ENCODE measurements at places on chromosomes 3 and 15.
A peak's percentile ranks its signal among the peaks of the same experiment; 100 is the strongest.

- no peak for DNase-seq
These were observed 3.9 kb downstream of the GRIP2 start for GRCh38 chr3:14536055-14536815.

DNA sequence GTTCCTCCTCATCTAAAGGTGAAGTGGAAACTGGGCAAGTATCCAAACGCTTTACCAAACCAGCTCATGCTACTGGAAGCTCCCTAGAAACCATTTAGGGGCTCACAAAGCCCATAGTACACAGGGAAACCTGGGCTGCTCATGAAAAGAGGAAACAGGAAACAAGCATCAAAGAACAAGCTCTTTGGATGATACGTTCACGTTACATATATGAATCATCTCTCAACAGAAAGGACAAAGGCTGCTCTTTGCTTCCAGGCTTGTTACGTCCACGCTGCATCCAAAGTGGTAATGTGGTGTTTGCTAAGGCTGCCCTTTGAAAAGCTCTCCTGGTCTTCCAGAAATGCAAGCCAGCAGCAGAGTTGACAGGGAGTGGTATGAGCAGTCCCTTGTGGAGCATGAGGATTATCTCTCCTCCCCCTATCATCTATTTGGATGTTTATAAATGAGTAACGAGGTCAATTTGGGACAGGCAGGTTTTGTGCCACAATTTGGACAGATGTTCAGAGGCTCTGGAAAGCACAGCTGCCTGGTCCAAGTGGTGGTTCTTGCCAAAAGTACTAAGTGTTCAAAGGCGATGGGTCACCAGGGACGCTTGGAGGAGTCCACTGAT lies 98.0 kb upstream of the RORA start:
- DNase-seq = no peak

DNA sequence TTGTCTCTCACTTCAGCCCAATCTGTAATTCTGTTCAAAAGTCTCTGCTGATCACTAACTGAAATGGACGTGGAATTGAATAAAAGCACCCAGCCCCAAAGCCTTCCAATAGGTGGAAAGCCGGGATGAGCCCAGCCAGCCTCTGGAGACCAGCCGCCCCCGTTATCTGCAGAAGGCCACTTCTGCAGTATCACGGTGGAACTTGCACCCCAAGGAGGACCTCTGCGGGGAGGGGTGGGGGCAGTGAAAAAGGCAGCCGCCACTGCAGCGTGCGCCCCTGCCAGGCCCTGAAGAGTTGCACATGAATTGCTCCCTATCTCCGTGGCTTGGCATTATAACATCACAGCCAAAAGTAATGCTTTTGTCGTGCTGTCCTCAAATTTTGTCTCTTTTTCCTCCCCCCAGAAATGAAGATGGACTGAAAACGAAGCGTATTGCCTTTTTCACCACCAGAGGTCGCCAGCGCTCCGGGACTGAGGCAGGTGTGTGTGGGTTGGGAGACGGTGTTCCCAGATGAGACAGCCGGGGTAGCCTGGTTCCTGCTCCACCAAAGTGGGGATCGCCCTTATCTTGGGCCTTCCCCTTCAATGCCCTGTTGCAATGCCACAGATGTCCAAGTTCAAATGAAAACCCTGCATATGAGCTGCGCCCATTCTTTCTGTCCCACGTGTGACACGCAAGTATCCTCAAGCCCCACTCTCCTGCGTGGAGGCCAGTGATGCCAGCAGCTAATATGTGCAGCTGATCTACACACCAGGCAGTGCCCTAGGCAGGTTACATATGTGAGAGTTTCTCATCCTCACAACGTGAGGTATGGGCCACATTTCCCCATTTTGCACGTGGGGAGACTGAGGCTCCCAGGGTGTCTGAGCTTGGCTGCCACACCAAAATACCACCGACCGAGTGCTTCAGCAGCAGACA lies 96.0 kb downstream of the LRRK1 start:
- peak; percentile 65 for DNase-seq

DNA sequence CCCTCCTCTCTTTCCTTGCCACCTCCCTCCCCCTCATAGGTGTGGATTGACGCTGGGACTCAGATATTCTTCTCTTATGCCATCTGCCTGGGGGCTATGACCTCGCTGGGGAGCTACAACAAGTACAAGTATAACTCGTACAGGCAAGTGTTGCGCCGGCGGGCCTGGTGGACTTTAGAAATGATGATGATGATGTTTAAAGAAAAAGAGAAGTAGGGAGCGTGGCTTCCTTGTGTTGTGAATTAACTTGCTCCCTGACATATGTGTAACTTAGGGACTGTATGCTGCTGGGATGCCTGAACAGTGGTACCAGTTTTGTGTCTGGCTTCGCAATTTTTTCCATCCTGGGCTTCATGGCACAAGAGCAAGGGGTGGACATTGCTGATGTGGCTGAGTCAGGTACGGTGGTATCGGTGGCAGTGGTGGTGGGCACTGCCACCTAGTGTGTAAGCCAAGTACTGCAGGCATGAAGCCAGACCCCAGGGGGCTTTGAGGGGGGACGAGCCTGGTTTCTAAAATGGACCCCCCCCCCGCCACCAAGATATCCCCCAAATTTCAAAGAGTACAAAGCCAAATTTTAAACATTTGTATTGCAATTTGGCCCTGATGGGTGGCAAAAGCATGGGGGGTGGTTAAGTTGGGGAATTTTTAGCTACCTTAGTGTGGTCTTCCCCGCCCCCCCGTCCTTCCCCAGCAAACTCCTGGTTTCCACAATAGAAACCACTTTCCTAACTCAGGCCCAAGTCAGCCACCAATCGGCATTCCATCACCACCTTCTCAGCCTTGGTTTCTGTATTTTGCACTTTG lies 65.6 kb downstream of the SLC6A6 start:
- DNase-seq = peak; percentile 56

GRCh38 chr3:76367281-76367680 lies 581.9 kb upstream of the ZNF717 start:
- no peak for DNase-seq

- DNase-seq = no peak
These were observed 72.6 kb upstream of the SEMA6D start for GRCh38 chr15:47644722-47645121.

DNA sequence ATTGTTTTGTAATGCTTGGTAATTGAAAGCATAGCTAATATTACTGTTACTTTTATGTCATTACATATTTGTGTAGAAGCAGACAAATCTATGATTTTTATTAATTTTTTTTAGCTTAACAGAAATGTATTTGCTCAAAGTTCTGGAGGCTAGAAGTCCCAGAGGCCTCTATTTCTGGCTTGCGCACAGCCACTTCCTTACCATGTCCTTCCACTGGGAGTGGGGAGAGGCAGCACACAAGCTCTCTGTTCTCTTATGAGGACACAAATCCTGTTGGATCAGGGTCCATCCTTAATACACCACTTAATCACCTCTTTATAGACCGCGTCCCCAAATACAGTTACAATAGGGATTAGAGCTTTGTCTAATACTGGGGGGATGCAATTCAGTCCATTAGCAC lies 1061.4 kb downstream of the OTOL1 start:
- no peak for DNase-seq

GRCh38 chr3:44030285-44030684 lies 211.4 kb upstream of the TOPAZ1 start:
- DNase-seq = no peak

DNA sequence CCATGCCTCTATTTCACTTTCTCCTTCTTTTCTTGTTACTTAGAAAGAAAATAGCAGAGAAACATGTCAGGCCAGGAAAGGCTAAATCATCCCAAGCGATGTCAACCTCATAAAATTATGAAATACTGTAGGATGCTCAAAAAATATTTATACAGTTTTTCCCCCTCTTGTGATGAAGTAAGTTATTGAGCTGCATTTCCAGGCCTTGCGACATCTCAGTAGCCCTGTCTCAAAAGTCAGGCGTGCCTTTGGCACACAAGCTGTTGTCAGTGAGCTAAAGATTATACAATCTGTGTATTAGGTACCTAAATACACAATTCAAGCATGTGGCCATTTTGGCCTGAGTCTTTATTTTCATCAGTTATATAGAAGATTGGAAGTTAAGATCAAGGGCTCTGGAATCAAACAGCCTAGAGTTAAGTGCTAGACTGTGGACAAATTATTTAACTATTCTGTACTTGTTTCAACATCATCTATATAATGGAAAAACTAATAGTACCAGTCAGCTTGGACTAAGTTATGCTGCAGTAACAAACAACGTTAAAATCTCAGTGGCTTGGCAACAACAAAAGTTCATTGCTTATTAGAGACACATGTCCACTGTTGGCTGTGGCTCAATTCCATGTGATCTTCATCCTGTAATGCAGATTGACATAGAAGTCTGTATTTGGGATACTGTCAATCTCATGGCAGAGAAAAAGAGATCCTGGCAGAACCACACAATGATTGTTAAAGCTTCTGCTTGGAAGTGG lies 406.4 kb upstream of the PROK2 start:
- no peak for DNase-seq

DNA sequence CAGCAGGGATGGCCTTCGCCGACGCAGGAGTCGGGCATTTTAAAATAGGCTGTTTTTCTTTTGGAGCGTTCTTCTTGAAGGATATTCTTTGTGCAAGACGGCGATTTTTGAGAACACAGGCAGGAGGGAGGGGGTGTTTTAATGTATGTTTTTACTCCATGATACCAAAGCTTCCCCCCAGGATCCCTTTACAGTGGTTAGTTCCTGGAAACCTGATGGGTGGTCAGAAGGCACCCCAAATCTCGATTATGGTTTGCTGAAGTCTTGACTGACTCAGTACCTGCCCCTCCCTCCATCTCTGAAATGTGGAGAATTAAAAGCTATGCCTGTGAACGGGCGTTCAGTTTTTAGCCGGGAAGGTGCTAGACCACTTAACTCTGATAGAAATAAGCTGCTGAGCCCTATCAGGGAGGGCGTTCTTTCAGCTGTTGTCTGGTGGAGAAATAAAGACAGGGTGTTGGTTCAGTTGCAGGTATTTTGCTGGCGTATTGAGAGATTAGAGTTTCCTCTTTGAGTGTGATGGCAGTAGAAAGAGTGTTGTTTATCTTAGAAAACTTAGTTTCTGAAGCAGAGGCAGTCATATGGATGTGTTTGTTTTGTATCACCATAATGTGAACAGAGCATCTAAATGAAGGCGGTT lies 3.4 kb downstream of the IGF1R start:
- DNase-seq = peak; percentile 24

- DNase-seq = no peak
These were observed 295.3 kb downstream of the RBMS3 start for GRCh38 chr3:29576181-29576580.

DNA sequence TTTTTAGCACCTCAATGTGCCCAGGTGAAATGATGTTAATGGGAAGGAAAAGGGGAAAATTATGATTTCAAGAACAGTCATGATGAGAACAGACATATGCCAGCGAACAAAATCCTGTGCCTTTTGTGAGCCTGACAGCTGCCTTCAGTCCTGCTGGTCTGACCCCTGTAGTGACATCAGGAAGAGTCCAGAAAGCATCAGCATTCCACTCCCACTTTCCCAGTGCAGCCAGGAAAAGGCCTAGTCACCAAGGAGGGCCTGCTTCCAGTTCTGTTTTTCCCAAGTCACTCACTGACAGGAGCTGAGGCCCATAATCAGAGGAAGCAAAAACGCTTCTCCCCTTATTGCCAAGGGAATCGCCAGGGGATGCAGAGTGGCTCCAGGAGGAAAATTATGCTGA lies 218.4 kb downstream of the ABHD5 start:
- no peak for DNase-seq

- DNase-seq = no peak
These were observed 57.6 kb upstream of the MEX3B start for GRCh38 chr15:82103468-82103867.

DNA sequence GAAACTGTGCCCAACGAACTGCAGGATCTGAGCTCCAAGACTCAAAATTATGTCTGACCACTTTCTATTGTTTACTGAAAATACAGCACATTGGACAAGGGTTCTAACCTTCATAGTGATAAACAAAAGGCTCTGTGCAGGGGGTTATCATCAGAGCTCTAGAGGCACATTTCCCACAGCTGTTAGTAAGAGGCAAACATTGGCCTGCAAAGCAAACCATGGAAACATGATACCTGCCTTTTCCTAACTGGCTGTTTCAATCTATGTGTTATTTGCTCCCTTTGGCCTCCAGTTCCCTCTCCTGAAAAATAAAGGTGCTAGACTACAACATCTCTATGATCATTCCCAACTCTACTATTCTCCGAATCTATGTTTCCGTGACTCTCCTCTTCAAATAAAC lies 159.7 kb upstream of the ARHGEF26 start:
- no peak for DNase-seq

DNA sequence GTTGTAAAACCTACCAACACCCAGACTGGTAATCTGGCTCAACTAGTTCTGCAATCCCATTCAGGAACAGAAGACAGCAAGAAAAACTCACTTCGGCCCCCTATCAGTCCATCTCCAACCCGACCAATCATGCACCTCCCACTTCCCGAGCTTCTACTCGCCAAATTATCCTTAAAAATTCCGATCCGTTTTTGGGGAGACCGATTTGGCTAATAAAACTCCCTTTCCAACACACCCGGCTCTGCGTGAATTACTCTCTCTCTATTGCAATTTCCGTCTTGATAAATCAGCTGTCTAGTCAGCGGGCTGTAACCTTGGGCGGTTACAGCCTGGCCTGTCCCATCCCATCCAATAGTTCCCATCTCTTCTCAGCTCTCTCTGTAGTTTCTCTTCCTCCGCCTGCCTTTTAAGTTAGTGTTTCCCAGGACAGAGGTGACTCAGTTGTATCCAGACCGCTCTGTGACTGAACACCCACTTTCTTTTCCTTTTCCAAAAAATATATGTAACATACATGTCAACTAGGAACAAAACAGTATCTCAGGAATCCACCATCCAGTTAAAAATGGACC lies 780 bp upstream of the ACAD9 start:
- DNase-seq = peak; percentile 45

GRCh38 chr15:82830427-82831173 lies 21.2 kb downstream of the WHAMM start:
- no peak for DNase-seq

DNA sequence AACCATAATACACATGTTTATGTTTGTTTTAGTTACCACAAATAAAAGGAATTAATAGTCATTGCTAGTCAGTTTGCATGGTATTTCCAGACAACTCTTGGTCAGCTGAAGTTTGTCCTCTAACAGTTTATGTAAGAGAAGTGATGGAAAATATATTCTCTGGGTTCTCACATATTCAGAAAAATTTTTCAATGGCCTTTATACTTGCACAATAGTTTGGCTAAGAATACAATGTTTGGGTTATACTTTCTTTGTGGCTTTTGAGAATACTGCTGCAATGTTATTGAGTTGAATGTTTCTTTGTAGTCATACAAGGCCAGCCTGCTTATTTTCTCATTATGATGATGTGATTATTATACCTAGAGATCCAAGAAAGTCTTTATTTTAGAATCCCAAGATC lies 133.9 kb downstream of the RAP2B start:
- DNase-seq = no peak

DNA sequence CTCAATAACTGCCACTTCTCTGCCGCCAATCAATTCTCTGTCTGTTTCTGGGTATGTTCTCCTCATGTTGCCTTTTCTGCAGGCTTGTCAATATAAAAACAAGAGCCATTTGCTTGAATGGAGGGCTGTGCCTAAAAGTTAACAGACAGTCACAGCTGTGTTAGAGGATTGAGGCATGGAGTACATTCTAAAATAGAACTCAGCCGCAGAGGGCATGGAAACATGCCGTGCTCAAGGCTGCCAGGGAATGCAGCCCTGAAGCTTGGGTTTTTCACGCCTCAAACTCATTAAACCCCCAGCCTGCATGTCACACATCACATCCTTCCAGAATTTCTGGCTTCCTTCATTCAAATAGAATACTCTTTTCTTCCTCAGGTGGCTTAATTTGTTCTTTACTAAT lies 166.6 kb downstream of the TPRG1 start:
- no peak for DNase-seq

Measured in CD4-positive, alpha-beta T cell treated with Interleukin-10 for 1 hour (primary cell).